Aorta (tissue), 5 donors: ENCODE measurements at places on chromosomes 1 and 21. TPM values are rescaled to one million over a fixed set of nuclear protein-coding genes. Genes with fewer than 3 reads are reported as not detected.

Gene SLC6A9
- polyA plus RNA-seq: 7.5 TPM

Gene CYYR1
- 2.0 TPM for polyA plus RNA-seq

Gene ATP6V1G3
- polyA plus RNA-seq: not detected

Gene NUAK2
- 0.49 TPM for polyA plus RNA-seq

Gene IGSF21
- polyA plus RNA-seq: 2.4 TPM

Gene S100PBP
- polyA plus RNA-seq: 12.1 TPM

Gene ZNF593OS
- polyA plus RNA-seq: not detected

Gene ELF3
- 2.3 TPM for polyA plus RNA-seq

Gene CLEC20A
- not detected for polyA plus RNA-seq

Gene PLXNA2
- polyA plus RNA-seq: 26.7 TPM

Gene FOXE3
- polyA plus RNA-seq: not detected

Gene SYT6
- not detected for polyA plus RNA-seq

Gene PODN
- 14.3 TPM for polyA plus RNA-seq

Gene TCHH
- polyA plus RNA-seq: not detected

Gene TNNT2
- polyA plus RNA-seq: 1.0 TPM
